ENCODE measurements at places on chromosomes 4 and X.

- DNase-seq: peak; percentile 45
These were observed 465 bp downstream of the HAUS7 start for GRCh38 chrX:153469811-153470410.

DNA sequence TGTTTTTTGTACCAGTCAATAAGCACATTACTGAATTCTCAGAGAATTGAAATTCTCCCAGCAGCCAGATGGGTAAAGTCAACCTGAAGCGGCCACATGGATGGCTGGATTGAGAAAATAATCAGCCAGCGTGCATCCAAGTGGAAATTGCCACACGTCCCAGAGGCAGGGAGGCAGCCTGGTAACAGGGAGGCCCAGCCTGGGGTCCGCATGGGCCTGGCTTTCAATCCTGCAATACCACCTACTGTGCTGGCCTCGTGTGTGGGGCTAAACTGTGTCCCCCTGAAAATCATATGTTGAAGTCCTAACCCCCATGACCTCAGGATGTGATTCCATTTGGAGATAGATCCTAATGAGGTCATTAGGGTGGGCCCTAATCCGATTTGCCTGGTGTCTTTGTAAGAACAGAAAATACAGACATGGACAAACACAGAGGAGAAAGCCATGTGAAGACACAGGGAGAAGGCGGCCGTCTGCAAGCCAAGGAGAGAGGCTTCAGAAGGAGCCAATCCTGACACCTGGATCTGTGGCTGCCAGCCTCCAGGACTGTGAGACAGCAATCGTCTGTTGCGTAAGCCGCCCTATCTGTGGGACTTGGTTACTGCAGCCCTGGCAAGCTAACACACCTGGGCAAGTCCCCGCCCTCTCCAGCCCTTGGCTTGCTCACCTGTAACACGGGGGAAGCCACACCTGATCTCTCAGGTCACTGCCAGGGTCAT is 90.3 kb downstream of the JAKMIP1 start:
- DNase-seq: no peak

GRCh38 chrX:82534086-82534597 is 973.9 kb upstream of the POU3F4 start:
- DNase-seq: no peak

DNA sequence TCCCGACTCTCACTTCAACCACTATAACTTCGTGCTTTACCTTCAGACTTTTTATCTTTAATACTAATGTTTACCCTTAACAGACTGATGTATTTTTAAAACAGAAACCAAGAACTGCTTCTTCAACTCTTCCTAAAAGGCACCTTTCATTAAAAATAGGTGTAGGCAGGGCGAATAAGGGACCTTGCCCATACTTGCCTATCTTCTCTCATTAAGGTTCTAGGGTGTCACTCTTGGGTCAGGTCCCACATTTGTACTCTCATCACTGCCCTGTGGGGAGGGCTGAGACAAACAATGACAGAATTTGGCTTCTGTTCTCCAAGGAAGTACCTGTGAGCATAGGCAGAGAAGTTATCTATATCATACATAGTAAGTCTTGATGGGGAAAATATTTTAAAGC is 69.7 kb downstream of the ANKRD50 start:
- no peak for DNase-seq

- DNase-seq: no peak
These were observed 937.1 kb downstream of the CCSER1 start for GRCh38 chr4:91064157-91064853.

DNA sequence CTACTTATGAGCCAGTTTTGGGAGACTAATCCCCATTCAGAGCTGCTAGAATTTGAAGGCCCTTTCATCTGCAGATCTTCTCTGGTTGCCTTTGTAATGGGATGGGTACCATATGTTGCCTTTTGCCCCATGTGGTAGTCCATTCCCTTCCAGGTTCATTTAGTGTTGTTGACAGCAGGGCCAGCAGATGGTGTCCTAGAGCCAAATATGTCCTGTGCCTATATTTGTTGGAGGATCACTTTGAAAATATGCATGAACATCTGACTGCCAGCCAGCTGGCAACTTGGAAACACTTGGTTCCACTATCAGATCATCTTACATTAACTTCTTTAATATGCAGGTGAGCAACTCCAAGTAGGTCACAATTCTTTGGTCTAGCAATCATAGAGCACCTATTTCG is 30.4 kb downstream of the CFAP299 start:
- peak; percentile 61 for DNase-seq

- DNase-seq: no peak
These were observed 16.8 kb upstream of the SEL1L3 start for GRCh38 chr4:25879587-25879986.

- no peak for DNase-seq
These were observed 400.7 kb downstream of the DCAF12L2 start for GRCh38 chrX:125765347-125765746.
